ENCODE measurements at places on chromosomes 16 and 17.
A peak's percentile ranks its signal among the peaks of the same experiment; 100 is the strongest.

DNA sequence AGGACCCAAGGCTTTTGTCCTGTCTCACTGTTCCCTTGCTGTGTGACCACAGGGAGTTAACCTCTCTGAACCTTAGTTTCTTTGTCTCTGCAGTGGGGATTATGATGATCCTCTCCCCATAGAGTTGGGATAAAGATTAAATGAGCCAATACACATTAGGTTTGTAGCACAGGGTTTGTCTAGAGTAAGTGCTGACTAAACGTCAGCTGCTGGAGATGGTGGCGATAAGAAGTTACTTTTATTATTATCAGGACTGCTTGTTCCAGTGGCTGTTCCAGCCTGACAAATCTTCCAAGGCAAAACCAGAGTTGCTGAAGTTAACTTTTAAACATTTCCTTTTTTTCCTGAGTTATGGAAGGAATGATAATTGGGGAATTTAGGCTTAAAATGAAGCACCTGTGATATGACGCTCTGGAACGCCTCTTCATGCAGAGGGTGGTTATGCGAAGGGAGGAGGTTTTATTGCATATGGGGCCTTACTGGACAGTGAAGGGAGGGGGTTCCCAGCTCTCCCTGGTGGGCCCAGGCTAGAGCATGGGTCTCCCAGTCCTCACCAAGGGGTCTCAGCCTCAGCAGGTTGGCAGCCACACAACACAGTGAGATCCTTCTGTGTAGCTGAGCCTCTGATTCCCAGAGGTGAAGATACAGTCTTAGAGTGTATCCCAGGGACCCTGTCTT is 35.8 kb downstream of the PLCG2 start:
- no peak for DNase-seq

GRCh38 chr16:22162656-22163009 is 327 bp downstream of the SDR42E2 start:
- DNase-seq, result no peak

DNA sequence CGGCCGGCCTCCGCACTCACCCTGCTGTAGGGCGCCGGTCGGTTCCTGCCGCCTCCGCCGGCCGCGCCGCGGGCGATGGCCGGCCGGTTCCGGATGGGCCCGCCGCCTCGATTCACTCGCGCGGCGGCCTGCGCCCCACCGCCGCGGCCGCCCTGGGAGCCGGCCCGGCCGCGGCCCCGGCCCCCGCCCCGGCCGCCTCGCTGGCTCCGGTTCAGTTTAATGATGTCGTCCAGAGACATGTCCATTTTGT is 158 bp downstream of the ALYREF start:
- DNase-seq, result no peak

- DNase-seq, result peak; percentile 8
Measured at GRCh38 chr16:9903-10665, 43.3 kb downstream of the POLR3K start.

GRCh38 chr17:63998050-63998720 is at the start of gene PRR29:
Gene PRR29 (plus strand): TSS chr17:63998351. CDS start chr17:63998365, 14 bp downstream.
- peak; percentile 65 for DNase-seq

DNA sequence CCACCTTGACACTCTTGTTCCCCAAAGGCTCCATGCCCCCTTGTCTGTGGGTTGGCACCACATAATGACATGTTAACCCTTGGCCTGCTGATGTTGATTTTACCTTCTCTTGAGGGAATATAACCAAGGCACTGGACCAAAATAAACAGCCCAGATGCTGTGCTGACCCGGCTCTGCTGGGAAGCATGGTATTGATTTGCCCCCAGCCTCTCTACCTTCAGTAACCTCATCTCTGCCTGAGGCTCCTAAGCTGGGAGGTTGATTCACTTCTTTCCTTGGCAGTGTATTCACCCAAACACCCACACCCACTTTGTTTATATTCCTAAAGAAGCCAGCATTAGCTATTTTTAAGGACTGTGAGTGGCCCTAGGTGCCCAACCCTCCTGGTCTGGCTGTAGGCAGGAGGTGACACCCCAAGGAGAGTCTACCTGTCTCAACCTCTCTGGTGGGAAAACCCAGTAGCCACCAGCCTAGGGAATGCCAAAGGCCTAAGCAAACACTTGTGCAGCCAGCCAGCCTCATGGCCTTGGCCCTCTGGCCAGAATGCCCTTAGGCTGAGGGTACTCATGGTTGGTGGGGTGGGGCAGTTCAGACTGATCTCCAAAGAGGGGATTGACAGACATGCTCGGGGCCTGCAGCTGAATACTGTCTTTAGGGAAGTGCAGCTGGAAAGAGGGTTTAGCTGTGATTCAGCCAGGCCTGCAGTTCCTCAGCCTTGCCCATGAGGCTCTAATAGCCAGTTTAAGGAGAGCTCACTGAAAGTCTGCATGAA is 42.7 kb downstream of the GNAO1 start:
- DNase-seq, result no peak

DNA sequence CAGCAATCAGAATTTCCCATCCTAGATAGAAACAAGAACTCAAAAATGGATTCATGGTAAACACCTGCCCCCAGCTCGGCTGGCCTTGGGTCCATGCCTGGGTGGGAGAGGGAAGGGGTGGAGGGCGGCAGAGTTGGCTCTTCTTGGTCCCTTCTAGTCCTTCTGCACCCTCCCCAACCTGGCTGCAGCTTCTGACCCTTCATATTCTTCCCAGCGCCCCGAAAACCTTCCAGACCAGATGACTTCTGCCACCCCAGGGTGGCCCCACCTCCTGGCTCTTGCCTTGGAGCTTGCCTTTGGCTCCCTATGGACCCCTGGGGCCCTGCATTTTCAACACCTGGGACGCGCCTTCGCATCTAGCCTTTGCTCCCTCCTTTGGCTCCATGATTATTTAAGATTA is 5.4 kb upstream of the GJD3 start:
- no peak for DNase-seq

GRCh38 chr17:79814127-79814973 is 17.5 kb upstream of the CBX8 start:
- no peak for DNase-seq

- no peak for DNase-seq
Measured at GRCh38 chr16:87948119-87948545, 3.1 kb upstream of the BANP start.

- DNase-seq, result no peak
Measured at GRCh38 chr16:1163567-1164055, 10.7 kb downstream of the CACNA1H start.

- DNase-seq, result no peak
Measured at GRCh38 chr17:9986754-9987382, 81.8 kb upstream of the RCVRN start.

DNA sequence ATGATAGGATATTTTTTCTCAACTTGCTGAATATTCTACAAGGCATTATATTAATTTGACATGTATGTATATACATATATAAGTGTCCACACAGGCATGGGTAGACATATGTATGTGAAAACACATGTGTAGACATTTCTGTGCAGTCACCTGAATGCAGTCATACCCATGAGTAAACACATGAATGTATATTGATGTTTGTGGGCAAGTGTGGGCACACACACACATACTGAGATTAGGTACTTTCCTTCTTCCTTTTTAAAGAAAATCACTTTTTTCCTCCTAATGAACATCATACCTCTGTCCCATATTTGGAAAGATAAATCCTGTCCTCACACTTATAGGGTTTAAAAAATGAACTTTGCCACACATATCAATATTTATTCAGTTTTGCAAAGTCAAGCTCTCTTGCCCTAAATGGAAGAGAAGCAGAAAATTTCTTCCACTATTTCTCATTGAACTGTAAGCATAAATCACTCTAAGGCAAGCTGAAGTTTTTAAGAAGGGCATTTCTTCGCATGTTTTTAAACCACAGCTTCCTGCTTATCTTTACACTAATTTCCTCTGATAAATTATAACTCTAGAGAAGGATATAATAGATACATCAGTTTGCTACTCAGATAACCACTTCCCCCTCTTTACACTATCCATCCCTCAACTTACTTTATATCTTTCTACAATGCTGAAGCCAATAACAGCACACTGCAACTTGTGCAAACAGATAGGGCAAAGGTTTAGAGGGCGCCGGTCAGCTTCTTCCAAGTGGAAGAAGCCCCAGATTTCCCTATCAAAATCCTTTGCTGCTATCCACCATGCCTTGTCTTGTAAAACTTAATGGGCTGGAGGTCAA is 49.6 kb upstream of the LRRC37A3 start:
- no peak for DNase-seq

DNA sequence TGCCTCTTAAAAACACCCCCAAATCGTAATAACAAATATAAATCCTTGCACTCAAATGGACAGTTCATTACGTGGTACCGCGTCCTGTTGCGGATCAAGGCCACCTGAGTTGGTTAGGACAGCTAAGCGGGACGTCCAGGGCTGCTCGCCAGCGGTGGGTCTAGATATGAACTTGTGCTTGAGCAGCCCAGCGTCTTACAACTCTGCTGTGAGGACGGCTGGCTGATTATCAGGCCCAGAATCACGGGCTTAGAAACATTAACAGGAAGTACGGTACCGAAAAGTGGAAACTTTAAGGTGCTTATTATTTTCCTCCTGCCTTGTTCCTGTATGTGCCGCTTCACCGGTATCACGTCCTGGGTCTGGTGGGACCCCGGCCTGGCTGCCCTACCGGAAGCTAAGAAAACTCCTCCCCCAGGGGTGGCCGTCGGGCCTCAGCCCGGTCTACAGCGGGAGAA is 832 bp upstream of the SRRM2 start:
- DNase-seq, result no peak

DNA sequence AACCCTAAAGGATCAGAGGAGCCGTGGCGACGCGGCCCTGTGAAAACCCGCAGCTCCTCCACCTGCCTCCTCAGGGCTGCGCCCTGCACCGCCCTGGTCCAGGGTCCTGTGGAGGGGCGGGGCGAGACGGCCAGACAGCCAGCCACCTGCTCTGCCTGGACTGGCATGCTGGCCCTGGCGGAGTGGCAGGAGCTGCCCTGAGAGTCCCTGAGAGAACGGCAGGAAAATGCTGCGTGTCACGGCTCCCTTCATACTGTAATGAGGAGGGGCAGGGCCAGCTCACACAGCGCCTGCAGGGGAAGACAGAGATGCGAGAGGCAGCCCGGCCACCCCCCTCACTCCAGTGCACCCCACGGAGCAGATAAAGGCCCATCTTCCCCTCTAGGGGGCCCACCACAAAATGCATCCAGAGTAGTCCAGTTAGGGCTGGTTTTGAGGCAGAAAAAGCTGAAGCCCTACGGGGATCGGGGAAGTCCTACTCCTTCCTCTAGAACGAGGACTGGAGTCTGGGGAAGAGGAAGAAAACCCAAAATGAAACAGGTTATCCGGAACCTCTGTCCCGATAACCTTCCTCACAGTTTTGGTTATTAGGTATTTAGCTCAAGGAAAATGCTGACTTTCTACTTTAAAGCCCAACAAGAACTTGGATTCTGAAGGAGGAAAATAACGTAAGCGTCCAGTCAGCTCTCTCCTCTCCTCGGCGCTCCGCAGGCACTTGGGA is 97.6 kb upstream of the DNAH17 start:
- DNase-seq, result no peak

- DNase-seq, result no peak
Measured at GRCh38 chr17:66678827-66679226, 156.1 kb upstream of the CACNG5 start.

- no peak for DNase-seq
Measured at GRCh38 chr16:13351181-13351580, 449.8 kb downstream of the SHISA9 start.

GRCh38 chr17:1435326-1435725 is 20.7 kb downstream of the CRK start:
- DNase-seq, result no peak

DNA sequence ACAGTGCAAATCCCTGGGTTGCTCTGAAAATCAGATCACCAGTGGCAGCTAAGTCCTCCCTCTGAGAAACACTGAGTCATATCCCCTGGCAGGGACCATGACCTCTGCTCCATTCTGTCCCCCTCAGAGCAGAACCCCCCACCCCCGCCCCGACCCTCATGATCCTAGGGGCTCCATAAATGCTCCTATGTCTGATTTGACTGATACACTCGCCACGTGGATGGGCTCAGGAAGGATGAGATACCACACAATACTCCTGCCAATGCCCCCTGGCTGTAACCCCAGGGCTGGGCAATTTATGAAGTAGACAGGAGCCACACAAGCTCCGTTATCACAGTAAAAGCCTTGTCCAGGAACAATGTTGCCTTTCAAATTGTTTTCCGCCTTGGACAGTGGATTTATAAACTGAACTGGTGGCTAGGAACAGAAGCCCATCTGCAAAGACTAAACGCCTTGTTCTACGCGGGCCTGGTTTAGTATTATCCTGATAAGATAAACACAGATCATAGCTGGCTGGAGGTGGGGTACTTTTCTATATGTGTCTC is 394.8 kb downstream of the SLC39A11 start:
- no peak for DNase-seq

DNA sequence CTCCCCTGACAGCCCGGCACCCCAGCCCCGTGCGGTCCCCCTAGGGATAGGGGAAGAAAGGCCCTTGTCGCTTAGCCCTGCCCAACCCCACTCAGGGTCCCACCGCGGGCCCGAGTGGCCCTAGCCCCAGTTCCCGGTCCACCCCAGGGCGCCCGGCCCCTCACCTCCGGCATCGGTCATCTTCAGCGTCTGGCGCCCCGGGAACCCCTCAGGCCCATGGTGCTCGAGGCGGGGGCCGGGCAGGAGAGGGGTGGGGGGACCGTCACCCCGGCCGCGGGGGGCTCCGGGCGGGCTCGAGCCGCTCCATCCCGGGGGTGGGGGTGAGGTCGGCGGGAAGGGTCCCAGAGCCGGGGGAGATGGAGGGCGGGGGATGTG is 620 bp downstream of the SAMD14 start:
- DNase-seq, result no peak

GRCh38 chr16:4415538-4416199 is 727 bp downstream of the CORO7 start:
- no peak for DNase-seq

GRCh38 chr17:15273141-15273793 is 8.1 kb upstream of the PMP22 start:
- no peak for DNase-seq

- no peak for DNase-seq
Measured at GRCh38 chr17:8005967-8006730, 3.7 kb downstream of the GUCY2D start.

GRCh38 chr16:5903153-5903552 is 805.6 kb upstream of the EEF2KMT start:
- DNase-seq, result no peak

GRCh38 chr17:45814622-45815606 is 29.8 kb upstream of the SPPL2C start:
- DNase-seq, result no peak

DNA sequence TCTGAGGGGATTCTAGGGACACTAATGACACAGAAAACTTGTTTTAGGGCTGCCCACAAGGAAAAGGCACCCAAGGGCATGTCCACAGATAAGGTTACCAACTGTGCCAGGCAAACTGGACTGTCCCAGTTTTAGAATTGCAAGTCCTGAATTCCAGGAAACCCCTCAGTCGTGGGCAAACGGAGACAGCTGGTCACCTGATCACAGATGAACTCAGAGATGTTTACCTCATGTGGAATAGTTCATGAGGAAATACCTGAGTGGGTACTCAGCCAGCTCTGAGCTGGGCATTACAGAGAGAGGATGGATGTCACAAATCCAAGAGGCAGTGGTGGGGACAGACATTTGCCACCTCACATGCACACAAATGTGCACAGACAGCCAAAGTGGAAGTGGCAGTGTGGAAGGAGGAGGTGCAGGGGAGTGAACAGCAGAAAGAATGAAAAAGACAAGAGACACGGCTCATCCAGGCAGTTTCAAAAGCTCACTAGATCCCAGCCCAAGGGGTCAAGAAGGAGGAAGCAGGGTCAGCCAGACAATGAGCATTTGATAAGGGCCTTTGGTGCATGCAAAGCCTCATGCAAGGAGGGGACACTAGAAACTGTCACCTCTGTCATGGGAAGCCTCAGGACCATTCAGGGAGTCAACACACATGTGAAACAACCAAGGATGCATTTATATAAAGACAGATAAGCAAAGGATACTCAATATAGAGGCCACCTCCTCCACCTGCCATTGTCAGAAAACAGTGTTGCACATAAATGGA is 24.8 kb downstream of the TTLL6 start:
- DNase-seq, result no peak

Measured in T follicular helper cell (primary cell).